Hindlimb muscle (tissue), 1 donor: ENCODE measurements at places on chromosomes 13 and 19.

- DNase-seq, result no peak
Measured at GRCh38 chr13:63455938-63456337, 2040.3 kb upstream of the PCDH20 start.

DNA sequence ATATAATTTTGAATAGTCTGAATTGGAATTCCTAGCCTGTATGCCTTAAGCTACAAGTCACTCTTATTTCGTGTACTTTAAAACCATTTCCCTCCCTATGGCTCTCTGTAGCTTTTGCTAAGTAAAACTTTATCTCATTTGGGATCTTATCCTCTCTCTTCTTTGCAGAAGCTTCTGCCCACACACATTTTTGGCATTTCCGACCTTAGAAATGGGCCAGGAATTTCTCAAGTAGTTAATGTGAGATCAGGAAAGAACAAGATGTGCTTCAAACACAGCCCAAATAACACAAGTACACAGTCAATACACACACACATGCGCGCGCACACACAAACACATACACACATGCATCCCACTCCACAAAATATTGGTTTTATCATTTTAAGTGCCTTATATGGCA, 931.0 kb upstream of the MIR17HG start:
- no peak for DNase-seq

GRCh38 chr19:1847684-1848398, 442 bp downstream of the REXO1 start:
- DNase-seq, result peak; percentile 64

DNA sequence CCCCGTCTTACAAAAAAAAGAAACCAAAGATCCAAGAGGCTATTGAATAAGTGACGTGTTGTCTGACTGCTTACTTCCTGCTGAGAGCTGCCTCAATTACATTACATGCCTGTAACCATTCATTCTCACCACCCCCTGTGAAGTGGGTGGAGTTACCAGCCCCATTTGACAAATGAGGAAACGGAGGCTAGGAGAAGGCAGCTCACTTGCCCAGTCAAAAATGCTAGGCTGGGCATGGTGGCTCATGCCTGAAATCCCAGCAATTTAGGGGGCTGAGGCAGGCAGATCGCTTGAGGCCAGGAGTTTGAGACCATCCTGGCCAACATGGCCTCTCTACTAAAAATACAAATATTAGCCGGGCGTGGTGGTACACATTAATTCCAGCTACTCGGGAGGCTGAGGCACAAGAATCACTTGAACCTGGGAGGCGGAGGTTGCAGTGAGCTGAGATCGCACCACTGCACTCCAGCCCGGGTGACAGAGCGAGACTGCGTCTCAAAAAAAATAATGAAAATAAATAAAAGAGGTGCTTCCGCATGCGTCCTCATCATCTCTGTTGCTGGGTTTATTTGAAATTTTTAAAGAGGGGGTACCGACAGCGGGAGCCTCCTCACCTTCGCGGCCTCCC, 499 bp downstream of the LSM7 start:
- no peak for DNase-seq

GRCh38 chr19:6596621-6597020, 5.7 kb upstream of the CD70 start:
- DNase-seq, result no peak

- DNase-seq, result no peak
Measured at GRCh38 chr13:40070357-40070756, 414.9 kb downstream of the COG6 start.

DNA sequence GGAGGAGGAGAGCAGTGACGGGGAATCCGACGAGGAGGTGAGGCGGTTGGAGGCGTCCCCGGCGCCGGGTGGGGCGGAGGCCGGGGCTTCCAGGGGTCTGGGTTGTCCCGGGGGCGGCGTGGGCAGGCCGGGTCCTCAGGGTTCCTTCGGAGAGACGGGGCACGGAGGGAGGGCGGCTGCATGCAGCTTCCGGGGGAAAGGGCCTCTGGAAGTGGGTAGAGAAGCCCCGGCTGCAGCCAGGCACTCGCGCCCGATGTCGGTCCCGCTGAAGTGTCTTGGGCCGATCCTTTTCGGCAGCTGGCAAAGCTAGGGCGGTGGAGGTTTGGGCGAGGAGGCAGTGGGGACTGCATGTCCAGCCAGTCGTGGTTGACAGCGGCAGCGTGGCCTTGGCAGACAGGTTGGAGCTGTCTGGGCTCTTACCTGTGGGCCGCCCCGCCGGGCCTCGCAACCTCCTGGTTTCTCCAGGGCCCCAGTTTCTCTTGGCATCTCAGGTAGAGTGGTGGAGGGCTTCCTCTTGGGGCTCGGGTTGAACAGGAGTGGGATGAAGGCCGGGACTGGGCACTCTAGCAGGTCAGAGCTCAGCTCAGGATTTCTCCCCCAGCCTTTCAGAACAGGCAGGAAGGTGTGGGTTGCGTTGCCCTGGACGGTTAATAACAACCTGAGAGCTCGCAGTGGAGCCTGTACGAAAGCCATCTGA, 690 bp downstream of the KMT2B start:
- no peak for DNase-seq

DNA sequence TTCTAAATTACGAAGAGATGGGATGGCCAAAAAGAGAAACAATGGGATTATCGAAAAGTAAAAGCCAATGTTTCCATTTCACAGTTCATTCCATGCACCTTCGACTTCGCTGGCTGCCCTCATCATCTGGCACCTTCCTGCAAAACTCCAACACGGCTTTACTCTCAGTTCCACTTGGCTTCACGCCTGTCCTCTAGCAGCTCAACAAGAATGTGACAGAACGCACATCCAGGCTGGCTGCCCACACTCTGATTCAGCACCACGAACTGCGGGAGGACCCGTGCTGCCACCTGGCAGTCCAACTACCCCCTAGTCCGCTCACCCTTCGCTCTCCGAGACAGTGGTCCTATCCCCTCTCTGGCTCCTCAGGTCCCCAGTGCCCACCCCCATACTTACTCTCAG, 11.7 kb downstream of the ATP7B start:
- no peak for DNase-seq

DNA sequence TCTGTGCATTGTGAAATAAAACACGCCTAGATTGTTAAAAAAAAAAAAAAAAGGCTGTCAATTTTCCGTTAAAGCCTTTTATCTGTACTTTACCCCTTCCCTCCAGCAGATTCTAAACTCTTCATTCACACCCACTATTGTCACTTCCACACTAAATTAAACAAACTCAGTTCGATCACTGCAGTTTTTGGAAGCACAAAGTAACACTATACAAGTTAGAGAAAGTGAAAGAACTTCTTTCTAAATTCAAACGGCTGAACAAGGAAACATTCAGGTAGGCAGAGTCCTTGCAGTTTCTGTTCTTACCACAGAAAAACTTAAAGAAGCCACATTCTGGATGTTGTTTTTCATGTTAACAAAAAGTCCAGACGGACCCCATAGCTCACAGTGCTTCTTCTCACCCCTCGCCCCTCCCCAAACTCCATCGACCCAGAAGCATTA, 27.5 kb upstream of the UBE2L5 start:
- DNase-seq, result no peak

GRCh38 chr19:18419195-18419698, at the start of gene SSBP4:
Gene SSBP4 (plus strand): TSS chr19:18419398. CDS start chr19:18419649, 251 bp downstream.
- peak; percentile 86 for DNase-seq

GRCh38 chr13:24694907-24695306, 14.7 kb downstream of the ATP12A start:
- no peak for DNase-seq

- no peak for DNase-seq
Measured at GRCh38 chr19:7970716-7971448, 27.4 kb upstream of the TIMM44 start.

- DNase-seq, result no peak
Measured at GRCh38 chr13:60492187-60492586, 95.2 kb downstream of the TDRD3 start.

DNA sequence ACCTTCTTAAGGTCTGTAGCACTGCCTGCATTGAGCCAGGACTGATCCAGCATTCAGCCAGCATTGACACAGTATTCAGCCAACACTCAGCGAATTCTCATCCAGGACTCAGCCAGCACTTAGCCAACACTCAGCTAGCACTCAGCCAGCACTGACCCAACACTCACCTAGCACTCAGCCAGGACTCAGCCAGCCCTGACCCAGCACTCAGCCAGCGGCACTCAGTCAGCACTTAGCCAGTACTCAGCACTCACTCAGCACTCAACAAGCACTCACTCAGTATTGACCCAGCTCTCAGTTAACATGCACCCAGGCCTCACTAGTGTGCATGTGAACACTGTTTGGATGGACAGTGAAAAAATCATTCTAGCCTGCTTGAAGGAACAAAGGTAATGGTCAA, 55.0 kb downstream of the TSHZ3 start:
- DNase-seq, result no peak

DNA sequence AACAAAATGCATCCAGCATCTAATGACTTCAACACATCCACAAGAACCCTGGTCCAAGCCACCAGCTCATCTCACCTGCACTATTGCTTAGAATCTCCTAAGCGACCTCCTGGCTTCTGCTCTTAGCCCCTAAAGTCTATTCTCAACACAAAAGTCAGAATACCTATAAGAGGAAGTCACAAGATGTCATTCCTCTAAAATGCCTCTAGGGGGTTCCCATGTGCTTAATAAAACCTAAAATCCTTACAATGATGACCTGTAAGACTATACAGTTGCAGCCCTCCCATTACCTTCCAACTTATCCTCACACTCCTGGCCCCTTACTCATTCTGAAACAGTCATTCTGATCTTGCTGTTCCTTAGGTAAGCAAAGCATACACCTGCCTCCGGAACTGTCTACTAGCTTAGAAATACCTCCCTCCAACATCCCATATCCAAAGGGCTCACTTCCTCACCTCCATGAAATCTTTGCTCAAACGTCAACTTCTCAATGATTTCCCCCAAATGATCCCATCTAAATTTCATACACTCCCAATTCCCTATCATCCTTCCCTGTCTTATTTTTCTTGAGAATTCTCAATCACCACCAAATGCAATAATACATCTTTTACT, 10.0 kb downstream of the ATP7B start:
- DNase-seq, result no peak

- DNase-seq, result no peak
Measured at GRCh38 chr13:30664689-30665275, 47.1 kb downstream of the USPL1 start.

DNA sequence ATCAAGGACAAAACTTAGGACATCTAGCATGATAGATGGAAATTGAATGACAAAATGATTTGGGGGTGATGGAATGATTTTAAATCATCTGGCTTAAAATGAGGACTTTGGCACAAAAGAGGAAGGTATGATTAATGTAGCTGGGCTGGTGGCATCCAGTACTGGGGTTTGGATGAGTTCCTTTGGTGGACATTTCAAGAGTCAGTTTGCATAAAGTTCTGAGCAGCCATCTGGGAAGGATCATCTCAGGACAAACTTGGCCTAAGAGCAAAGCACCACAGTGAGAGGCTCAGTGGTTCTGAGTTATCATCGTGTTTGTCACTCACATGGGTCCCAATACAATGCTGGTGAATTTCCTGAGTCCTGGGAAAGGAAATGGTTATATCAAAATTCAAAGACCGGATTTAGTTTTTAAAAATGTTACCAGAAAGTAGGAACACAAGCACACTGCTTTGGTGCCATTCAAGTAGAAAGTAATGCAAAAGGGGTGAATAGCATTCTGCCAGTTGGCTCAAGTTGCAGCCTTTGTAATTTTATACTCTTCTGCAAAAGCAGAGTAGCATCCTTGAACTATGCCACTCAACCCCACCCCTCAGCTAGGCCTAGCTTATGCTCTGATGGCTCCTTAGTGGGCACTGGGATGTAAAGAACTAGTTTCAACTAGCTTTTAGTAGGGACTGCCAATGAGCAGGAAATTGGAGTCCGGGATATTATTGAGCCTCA, 219.0 kb downstream of the COG6 start:
- DNase-seq, result no peak

GRCh38 chr19:46350029-46350757, 3.3 kb downstream of the PPP5C start:
- DNase-seq, result no peak

DNA sequence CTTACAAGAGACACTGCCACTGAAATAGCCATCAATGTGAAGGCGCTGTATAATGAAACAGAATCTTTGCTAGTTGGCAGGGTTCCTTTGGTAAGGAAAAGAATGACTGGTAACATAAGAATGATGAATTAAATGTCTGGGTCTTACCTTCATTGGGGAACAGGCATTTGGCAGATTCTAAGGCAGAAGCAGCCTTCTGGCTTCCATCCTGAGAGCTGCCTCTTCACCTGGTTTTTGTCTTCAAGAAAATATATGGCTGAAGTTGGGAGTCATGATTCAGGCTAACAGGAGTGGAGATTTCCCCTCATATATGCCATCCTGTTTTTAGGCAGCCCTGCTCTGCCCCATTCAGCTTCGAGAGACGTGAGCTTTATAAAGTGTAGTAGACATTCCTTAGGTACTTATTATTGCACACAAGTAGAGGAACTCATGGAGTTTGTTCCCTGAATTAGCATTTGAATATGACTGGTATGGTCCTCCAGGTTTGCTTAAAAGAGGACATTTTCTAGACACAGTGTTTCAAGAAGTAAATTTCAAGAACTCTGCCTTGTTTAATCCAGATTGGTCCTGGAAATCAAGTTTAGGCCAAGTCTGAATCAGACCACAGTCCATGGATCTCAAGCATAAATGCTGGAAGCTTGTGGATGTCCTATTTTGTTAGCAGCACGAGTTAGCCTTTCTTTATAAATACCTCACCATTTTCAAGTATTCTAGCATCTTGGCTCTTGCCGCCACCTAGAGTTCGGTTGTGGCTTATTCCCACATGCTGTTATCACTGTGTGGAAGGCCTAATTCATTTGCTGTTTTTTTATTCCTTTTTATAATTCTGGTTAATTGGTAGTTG, 56.2 kb upstream of the AKAP11 start:
- DNase-seq, result peak; percentile 15
